ENCODE measurements at places on chromosomes 7 and 10.

GRCh38 chr10:37379991-37380390 lies 254.6 kb downstream of the ANKRD30A start:
- no peak for DNase-seq

GRCh38 chr7:106813705-106814305 lies 51.3 kb upstream of the PIK3CG start:
- no peak for DNase-seq

DNA sequence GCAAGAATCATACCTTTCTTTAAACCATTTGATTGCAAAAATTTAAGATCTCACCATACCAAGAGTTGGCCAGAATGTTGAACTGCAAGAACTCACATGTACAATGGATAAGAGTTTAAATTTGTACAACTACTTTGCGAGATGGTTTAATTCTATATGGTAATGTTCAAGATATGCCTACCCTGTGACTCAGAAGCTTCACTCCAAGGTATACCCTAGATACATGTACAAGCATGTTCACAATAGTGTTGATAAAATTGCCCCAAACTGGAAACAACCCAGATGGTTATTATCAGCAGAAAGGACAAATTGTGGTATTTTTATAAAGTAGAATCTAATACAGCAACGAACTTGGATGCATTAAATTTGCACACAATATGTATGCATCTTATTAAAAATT lies 25.1 kb upstream of the RAB18 start:
- no peak for DNase-seq

GRCh38 chr10:71713135-71714030 lies 6.2 kb downstream of the C10orf105 start:
- no peak for DNase-seq

GRCh38 chr10:75024971-75025523 lies 86.4 kb upstream of the SAMD8 start:
- no peak for DNase-seq

- no peak for DNase-seq
Observed at GRCh38 chr7:143447466-143447865, 4.2 kb downstream of the TAS2R60 start.
